ENCODE measurements at places on chromosomes 7 and 10.
A peak's percentile ranks its signal among the peaks of the same experiment; 100 is the strongest.

DNA sequence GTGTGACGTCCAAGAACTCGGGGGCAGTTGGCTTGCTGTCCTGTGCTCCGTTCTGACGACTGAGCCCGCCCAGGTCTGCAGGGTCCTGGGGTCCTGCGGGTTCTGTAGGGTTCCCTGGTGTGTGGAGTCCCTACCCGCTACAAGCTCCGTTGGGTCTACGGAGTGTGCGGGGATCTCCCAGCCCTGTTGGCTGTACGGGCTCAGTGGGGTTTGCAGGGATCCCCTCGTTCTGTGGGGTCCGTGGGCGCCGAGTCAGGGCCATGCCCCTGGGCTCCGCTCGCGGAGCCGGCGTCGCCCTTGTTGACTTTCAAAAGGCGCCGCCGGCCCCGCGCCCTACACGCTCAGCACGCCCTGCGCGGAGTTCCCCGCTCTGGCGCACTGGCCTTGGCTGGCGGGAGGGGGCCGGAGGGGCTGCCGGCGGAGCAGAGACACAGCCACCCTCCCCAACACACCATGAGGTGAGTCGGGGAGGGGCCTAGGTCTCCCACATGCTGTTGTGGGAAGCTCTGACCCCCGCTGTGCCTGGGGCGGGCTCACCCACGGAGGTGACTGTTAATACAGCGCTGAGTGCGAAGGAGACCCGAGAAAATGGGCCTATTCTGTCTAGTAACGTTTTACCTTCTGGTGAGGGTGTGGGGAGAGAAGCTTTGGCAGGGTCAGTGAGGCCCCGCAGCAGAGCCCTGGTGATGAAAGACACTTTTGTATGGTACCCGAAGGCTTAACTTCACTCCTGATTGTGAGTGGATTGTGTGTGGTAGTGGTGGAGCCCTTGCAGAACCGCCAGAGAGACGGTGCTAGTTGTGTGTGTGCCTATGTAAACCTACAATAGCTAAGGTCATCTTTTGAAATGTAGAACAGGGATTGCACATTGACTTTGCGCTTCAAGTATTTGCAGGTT is 8.1 kb downstream of the TASOR2 start:
- DNase-seq, result peak; percentile 85

DNA sequence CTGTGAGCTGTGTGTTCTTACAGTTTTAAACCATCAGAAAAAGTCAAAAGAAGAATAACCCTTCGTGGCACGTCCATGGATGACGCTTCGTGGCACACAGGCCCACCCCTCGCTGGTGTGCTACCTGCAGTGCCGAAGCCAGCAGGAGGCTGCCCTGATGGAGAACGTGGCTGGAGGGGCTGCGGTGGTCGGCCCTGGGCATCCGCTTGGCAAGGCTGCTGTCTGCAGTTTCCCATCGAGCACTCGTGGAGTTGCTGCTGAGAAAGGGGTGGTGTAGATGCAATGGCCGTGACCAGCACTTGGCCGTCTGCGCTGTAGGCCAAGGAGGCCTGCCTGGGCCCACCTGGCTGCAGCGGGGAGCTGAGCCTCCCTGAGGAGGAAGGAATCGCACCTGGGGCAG is 3.2 kb upstream of the ADGRA1 start:
- DNase-seq, result no peak

DNA sequence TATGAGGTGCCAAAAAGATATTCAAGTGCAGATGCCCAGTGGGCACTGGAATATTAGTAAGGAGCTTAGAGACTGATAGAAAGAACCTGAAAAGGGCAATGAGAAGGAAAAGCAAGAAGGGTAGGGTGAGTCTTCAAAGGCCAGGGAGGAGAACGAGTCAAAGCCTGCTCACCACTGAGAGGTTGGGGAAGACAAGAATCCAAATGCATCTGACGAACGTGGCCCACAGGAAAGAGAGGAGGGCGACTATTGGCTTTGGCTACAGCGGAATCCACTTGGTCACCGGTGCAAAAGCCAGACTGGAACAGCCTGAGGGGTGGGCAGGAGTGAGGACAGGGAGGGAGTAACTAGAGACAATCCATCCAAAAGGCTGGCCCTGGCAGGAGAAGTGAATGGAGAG is 216.7 kb upstream of the KLF14 start:
- no peak for DNase-seq

GRCh38 chr7:94313926-94314325 is 80.8 kb upstream of the COL1A2 start:
- no peak for DNase-seq

- DNase-seq, result no peak
Observed at GRCh38 chr10:27680691-27681605, 64.7 kb downstream of the MKX start.

DNA sequence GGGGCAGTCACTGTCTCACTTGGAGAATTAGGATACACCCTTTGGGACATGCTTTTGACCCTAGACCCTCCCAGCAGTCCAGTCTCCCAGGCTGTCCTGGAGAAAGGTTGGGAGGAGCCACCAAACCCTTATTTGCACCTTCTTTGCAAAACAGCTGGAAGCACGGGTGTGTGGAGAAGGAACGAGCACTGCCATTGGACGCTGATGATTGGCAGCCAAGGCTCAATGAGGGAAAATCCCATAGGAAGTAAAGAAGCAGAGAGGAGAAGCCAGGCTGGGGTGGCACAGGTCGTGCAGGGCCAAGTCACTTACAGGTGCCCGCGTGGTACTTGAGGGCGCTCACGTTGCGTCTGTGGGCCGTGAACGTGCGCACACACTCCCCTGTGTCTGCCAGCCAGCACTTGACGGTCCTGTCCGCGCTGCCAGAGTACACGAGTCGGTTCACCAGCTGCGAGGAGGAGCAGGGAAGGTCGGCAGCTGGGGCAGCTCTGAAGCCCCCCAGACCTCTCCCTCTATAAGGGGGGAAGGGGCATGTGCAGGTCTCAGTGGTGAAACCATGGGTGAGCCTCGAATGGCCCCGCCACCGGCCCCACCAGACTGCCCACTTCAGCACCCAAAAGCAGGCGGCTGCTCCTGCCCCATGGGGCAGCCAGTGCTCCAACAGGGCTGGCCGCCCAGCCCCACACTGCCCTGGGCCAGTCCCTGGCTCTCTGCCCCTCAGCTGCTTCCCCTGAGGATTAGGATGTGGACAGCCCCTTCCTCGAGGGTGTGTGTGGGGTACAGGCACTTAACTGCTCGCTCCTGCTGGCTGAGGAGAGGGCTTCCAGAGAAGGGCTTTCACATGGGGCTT is 24.8 kb downstream of the WDR86 start:
- no peak for DNase-seq

DNA sequence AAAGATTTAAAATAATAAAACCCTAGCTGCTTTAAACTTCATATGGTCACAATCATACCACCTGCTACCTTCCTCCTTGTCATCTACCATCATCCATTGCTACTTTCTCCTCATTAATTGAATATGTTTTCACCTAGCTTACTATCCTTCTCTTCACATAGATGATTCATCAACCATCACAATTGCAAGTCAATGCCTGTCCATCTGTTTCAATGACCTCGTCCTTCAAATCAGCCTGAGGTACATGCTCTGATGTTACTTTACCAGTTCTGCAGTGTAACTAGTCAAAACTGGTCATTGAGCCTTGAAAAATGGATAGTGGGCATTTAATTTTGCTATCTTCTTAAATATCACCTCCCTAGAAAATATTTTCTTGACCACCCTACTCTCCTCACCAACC is 164.7 kb downstream of the SEMA3E start:
- no peak for DNase-seq

DNA sequence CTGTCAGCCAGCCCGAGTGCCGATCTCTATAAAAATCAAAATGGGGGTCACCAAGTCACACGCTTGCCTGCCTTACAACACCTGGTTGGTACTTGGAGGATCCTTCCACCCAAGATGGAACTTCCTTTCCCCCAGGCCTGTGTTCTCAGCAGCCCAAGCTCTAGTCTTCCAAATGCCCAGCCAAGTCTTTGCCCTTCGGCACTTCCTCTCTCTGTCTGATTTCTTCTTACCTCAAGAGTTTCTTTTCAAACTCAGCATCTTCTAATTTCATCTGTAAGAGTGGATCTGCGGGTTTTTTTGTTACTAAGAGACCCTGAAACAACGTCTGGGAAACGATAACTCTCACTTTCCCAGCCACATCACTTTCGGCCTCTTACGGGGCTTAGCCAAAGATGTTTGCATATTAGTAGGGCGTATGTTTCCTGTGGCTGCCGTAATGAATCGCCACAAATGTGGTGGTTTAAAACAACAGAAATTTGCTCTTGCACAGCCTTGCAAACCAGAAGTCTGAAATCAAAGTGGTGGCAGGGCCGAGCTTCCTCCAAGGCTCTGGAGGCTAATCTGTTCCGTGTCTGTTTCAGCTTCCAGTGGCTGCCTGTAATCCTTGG is 219.9 kb downstream of the TCF7L2 start:
- no peak for DNase-seq

DNA sequence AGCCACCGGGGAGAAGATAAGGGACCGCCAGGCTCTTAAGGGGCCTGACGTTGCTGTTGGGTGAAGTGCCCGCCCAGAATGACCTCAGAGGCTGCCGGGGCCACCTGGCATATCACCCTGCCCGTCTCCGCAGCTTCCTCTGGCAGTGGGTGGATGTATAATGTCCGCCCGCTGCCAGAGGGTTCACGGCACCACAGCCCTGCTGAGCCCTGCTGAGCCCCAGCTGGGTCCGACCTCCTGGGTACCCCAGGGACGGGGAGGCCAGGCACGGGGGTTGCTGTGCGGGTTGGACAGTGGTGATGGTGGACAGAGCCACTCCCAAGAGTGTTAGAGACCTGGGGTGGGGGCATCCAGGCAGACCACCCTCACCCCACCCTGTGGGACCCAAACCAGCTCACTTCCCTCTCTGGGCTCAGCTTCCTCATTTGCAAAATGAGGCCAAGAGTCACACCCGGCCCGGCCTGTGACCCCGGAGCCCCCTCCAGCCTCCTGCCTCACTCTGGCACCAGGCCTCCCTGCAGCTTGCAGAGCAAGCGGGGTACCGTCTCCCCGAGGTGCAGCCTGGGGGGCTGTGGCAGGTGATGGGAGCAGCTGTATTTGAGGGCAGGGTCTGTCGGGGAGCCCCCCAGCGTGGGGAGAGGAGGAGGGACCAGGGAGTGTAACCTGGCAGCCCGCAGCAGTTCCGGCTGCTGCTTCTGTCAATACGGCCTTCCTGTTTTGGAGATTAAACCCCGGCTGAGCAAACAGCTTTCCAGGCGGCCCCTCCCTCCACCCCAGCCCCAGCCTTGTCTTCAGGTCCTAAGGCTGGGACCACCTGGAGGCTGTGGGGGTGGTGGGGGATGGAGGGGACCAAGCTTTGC is 8.4 kb upstream of the LFNG start:
- peak; percentile 34 for DNase-seq

DNA sequence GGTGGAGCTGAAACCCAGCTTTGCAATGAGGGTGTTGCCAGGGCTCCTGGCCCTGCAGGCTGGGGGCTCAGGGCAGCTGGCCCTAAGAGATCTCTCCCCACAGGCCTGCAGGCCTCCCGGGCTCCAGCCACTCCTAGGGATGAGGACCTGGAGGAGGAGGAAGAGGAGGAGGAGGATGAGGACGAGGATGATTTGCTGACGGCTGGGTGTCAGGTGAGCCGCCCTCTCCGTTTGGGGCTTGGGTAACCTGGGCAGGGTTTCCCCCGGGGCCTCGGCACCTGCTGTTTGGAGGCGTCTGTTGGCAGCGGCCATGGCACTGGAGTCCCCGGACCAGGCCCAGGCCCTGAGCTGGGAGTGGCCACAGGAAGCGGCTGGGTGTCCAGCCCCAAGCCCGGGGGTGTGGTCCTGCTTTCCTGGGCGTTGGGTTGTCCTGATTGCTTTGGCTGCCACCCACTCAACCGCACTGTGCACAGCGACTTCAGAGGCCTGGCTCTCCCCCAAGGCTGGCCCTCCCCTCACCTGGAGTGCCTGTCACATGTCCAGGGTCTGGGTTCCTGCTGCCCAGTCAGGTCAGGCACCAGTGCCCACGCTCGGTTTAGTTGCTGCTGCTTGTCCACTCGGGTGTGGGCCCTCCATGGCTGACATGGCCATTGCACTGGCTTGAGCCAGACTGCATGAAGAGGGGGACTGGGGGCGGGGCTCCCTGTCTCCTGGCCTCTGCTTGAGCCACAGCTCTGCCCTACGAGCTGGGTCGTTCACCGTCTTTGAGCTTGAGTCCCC is 5.9 kb downstream of the ZNF316 start:
- no peak for DNase-seq

DNA sequence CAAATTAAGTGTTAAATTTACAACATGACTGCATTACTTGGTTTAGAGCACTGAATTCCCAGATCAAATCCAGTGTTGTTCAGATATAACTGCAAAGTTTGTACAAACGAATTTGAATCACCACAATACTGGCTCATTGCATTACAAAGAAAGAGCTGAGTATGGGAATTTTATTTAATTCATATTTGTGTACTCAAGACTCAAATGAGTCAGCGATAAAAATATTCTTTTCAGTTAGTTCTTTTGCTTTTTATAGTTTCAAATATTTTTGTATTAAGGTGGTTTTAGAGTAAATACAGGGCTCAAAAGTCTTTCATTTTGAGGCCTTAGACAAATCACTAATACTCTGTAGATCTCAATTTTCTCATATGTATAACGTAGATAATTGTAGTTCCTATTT is 68.6 kb upstream of the LRGUK start:
- DNase-seq, result no peak

- peak; percentile 14 for DNase-seq
Observed at GRCh38 chr10:110176141-110177030, 31.0 kb upstream of the MXI1 start.

- DNase-seq, result no peak
Observed at GRCh38 chr7:132138817-132139216, 437.5 kb downstream of the PLXNA4 start.

GRCh38 chr10:90306187-90306586 is 551.7 kb downstream of the HTR7 start:
- no peak for DNase-seq

DNA sequence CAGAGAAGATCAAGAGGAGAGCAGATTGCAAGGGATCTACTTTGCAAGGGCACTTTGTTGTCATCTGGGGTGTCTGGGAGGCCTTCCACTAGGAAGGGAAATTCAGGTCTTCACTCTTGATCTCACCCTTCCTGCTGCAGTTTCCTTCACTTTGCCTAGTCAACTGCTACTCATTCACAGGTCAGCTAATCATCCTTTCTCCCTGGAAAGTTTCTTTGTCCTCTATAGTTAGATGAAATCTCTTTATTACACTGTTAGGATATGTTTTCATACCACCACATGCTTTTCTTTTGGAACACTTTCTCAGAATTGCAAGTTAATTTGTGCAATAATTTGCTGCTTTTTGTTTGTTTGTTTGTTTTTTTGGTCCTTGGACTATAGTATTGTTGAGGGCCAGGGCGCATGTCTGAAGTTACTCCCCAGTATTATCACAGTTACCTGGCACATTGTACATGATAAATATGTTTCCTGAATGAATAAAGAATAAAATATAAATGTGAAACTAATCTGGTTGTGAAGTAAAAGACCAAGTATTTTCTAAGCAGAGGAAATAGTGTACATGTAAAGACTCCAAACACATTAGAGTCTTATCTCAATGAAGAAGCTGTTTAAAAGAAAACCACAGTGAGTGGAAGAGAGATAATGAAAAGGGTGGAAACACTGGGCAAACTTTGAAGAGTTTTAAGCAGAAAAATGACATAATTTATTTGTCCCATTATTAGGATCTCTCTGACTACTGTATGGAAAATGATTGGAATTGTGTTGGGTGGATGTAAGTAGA is 139.9 kb upstream of the DGKB start:
- DNase-seq, result no peak

GRCh38 chr7:137539111-137539715 is 195.7 kb upstream of the PTN start:
- no peak for DNase-seq
